ENCODE measurements at places on chromosomes 7 and 10. TPM values are rescaled to one million over a fixed set of nuclear protein-coding genes. Genes with fewer than 3 reads are reported as not detected.

Gene CPA5
- total RNA-seq = not detected

Gene PPIF
- total RNA-seq = 23.8 TPM

Gene TMEM139
- total RNA-seq = not detected

Gene IQUB
- total RNA-seq = not detected

Gene DPP6
- not detected for total RNA-seq

Gene TMEM225B
- 1.2 TPM for total RNA-seq

Gene CACNB2
- 2.4 TPM for total RNA-seq

Gene EBLN1
- total RNA-seq = not detected

Gene DPY19L1
- total RNA-seq = 22.9 TPM

Gene FZD1
- 5.7 TPM for total RNA-seq

Gene RAMP3
- total RNA-seq = 31.4 TPM

Gene CABCOCO1
- 0.22 TPM for total RNA-seq

Gene FRMD4A
- 70.5 TPM for total RNA-seq

Gene ZNF853
- 4.6 TPM for total RNA-seq

Gene SDK1
- 9.1 TPM for total RNA-seq

Gene SEC31B
- total RNA-seq = 8.8 TPM

Gene GCK
- total RNA-seq = 8.1 TPM

Gene JAZF1
- 22.7 TPM for total RNA-seq

Gene ENTPD1
- 21.8 TPM for total RNA-seq

Gene ASB4
- 0.34 TPM for total RNA-seq

Gene LRCH4
- 73.6 TPM for total RNA-seq

Gene UPK3B
- total RNA-seq = 0.34 TPM

Gene TUBB8
- not detected for total RNA-seq

Gene CFAP58
- total RNA-seq = 0.34 TPM

Gene EIF4EBP2
- 225 TPM for total RNA-seq

Data from subcutaneous adipose tissue (tissue), 4 donors.